Kidney glomerular epithelial cell (primary cell): ENCODE measurements at places on chromosomes 5 and 9.

GRCh38 chr9:133692364-133692985 is 45.7 kb downstream of the SARDH start:
- DNase-seq, result no peak

GRCh38 chr9:137070906-137071275 is 534 bp upstream of the SAPCD2 start:
- no peak for DNase-seq

GRCh38 chr5:137838976-137839375 is 28.7 kb upstream of the MYOT start:
- no peak for DNase-seq

GRCh38 chr9:129696944-129697655 is 31.7 kb downstream of the PRRX2 start:
- no peak for DNase-seq

GRCh38 chr5:145848854-145849253 is 13.7 kb upstream of the PRELID2 start:
- no peak for DNase-seq

- DNase-seq, result no peak
Observed at GRCh38 chr9:126982215-126983002, 67.8 kb downstream of the RALGPS1 start.

DNA sequence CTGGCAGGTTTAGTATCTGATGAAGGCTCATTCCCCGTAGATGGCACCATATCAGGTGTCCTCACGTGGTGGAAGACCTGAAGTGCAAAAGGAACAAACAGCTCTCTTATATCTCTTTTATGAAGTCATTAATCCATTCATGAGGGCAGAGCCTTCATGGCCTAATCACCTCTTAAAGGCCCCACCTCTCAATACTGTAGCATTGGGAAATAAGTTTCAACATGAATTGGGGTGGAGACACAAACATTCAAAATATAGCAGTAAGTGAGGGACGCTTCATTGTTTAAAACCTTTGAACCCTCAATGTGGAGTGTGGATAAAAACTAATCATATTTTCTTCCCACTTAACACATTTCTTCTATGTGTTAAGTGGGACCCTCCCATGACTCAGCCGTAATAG is 489.4 kb upstream of the WWC1 start:
- no peak for DNase-seq

DNA sequence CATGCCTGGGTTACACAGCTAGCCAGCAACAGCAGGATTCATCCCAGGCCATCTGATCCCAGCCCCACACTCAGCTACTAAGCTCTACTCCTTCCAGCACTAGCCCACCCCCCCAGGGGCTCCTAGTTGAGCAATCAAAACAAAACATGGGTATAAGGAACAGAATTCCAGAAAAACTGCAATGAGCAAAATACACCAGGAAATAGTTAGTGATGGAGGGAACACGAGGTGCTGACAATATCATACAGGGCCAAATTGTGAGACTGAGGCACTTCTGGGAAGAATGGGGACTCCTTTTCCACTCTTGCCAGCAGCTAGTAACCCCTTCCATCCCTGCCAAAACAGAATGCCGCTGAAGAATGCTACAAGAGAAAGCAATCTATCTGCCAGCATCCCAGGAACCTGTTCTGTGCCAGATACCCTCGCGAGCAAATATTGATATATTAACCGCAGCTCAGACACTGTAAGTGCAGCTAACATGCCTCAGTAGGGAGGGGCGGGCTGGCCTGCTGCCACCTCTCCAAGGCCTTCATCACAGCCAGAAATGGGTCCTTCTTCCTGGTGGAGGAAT is 161.4 kb downstream of the SLIT3 start:
- peak; percentile 7 for DNase-seq

GRCh38 chr9:125631391-125632085 is 75.5 kb downstream of the MAPKAP1 start:
- DNase-seq, result peak; percentile 34

GRCh38 chr9:127303830-127304229 is 39.3 kb downstream of the GARNL3 start:
- no peak for DNase-seq

GRCh38 chr9:133371261-133371711 is 4.6 kb downstream of the SURF4 start:
- DNase-seq, result no peak

DNA sequence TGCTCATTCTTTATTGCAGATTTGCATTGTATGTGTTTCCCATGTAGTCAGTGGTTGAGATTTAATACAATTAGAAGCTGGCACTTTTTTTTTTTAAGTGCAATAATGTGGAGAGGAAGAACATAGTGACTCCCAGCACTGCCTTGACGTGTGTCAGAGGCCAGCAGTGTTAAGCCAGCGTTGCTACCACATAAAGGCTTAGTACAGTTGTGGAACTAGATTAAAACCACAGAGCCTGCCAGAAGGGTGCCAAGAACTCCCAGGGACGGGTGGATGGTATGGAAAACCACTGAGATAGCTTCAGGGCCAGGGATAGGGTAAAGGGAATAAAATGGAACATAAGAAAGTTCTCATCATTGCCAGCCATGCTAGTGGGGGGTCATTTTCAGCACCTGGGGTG is 142.9 kb downstream of the TRIO start:
- no peak for DNase-seq

DNA sequence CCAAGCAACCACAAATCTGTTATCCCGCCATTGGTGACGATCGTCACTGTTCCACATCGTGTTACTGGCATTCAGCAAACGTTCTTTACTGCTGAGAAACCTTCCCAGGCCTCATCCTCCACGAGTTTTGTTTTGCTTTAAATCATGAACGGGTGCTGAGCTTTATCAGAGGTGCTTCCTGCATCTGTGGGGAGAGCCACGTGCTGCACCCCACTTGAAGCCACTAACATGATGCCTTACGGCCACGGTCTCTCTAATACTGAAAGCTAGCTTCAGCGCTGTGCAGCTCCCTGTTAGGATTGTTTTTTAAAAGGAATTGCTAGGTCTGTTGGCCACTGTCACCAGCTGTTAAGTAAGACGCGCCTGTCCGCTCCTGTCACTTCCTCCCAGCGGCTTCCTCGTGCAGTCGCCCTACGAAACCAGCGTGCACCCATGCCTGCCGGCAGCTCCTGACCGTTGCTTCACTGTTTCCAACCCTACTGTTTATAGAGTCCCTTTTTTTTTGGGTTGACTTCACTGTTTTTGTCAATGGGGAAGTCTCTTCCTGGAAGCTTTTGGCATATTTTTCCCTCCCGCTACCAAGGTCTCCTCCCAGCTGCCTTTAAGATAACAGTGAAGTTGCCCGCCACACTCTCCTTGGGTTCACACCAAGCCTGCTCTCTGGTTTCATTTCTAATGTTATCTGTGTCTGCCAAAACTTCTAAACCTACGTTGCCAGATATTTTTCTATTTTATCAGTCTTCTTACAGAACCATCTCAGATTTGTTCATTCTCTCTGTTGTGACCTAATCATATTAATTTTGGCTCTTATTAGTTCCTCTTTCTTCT is 20.3 kb downstream of the LPCAT1 start:
- DNase-seq, result no peak

- DNase-seq, result no peak
Observed at GRCh38 chr5:1359031-1359645, 14.2 kb upstream of the CLPTM1L start.

GRCh38 chr9:106065136-106065535 is 370.8 kb downstream of the TMEM38B start:
- DNase-seq, result no peak

GRCh38 chr5:88930335-88930734 is 47.4 kb upstream of the MEF2C start:
- no peak for DNase-seq

DNA sequence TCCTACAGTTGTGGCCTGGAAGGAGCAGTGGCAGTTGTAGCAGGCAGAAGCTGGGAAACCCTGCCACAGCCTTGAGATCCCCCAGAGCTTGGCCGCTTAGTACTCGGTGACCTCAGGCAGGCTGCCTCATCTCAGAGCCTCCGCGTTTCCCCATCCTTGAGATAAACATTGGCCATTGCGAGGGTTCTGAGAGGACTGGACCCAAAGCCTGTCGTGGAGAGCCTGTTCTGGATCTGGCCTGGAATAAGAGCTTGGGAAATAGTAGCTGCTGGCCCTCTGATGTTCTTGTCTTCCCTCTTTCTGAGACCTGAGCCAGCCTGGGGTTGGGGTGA is 1.3 kb downstream of the MIGA2 start:
- no peak for DNase-seq

GRCh38 chr5:137022725-137023124 is 476.4 kb downstream of the SPOCK1 start:
- no peak for DNase-seq

GRCh38 chr9:136149853-136150252 is 31.2 kb upstream of the TMEM250 start:
- no peak for DNase-seq

- no peak for DNase-seq
Observed at GRCh38 chr9:130028493-130029222, 14.3 kb downstream of the FNBP1 start.

DNA sequence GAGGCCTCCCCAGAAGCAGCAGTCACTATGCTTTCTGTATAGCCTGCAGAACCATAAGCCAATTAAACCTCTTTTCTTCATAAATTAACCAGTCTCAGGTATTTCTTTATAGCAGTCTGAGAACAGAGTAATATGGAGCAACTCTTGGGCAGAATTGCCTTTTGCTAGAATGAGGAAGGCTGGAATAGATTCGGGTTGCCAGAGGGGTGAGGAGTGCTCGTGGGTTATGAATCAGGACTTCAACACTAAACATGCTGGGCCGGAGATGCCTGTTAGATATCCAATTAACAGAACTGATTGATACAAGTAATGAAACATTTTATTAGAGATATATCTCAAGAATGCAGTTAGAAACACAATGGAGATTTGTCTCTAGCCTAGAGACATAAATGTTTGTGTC is 140.9 kb upstream of the MAP3K1 start:
- no peak for DNase-seq

DNA sequence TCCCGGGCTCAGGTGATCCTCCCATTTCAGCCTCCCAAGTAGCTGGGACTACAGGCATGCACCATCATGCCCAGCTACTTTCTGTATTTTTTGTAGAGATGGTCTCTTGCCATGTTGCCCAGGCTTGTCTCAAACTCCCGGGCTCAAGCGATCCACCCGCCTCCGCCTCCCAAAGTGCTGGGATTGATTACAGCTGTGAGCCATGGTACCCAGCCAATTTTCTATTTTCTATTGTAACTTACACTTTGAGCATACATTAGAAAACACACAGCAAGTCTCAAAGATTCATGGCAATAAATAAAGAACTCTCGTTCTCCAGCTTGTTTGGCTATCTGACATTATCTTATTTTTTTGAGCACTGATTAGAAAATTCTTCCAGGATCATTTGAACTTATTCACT is 228.7 kb downstream of the ADAMTS6 start:
- no peak for DNase-seq

DNA sequence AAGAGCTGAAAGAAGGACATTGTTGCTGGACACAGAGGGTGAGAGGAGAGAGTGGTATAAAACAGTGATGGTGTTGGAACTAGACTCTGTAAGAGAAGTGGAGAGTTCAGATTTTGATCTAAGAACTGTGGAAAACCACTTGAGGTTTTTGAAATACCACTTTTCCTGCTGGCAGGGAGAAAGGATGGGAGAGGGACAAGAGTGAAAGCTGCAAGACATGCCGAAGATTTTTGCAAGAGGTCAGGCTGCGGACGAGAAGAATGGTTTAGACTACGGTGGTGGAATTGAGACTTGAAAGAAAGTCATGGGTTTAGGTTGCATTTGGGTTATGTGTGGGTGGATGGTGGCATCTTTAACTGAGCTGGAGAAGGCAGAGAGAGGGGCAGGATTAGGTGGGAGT is 202.2 kb upstream of the RPS23 start:
- no peak for DNase-seq

DNA sequence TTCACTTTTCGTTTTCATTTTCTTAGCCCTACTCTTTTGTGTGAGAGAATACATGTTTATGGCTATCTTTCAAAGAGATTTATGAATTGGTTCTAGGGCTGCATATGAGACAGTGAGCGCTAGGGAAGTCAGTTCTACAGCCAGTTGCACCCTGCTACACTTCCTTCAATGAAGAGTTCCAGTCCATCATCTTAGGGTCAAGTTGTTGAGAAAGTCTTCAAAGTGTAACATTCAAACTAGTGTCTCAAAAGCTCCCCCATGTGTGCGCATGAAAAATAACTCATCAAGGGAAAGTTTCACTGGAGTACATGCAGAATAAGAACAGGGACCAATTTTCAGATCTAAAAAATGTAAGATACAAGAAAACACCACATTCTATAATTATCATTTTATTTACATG is 317.2 kb downstream of the DEPDC1B start:
- peak; percentile 51 for DNase-seq

DNA sequence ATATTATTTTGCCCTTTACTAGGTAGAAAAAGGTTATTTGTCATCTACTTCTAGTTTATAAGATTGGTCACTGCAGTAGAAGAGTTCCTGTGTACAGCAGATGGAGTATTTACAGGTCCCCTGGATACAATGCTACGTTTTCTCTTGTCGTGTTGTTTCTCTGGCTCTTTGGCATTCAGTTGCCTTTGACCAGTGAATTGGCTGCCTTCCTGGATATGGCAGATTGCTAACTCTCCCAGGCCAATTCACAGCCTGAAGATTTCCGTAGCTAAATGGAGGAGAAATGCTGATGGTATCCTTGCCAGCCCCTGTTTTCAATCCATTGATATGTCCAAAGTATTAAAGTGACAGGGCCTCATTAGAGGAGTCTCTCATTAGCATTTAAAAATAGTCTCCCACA is 32.5 kb upstream of the GNAQ start:
- no peak for DNase-seq

GRCh38 chr5:157303667-157304327 is 37.9 kb downstream of the CYFIP2 start:
- no peak for DNase-seq

- no peak for DNase-seq
Observed at GRCh38 chr5:168786147-168786546, 207.0 kb upstream of the PANK3 start.

GRCh38 chr9:132312873-132313272 is 41.9 kb downstream of the SETX start:
- no peak for DNase-seq

DNA sequence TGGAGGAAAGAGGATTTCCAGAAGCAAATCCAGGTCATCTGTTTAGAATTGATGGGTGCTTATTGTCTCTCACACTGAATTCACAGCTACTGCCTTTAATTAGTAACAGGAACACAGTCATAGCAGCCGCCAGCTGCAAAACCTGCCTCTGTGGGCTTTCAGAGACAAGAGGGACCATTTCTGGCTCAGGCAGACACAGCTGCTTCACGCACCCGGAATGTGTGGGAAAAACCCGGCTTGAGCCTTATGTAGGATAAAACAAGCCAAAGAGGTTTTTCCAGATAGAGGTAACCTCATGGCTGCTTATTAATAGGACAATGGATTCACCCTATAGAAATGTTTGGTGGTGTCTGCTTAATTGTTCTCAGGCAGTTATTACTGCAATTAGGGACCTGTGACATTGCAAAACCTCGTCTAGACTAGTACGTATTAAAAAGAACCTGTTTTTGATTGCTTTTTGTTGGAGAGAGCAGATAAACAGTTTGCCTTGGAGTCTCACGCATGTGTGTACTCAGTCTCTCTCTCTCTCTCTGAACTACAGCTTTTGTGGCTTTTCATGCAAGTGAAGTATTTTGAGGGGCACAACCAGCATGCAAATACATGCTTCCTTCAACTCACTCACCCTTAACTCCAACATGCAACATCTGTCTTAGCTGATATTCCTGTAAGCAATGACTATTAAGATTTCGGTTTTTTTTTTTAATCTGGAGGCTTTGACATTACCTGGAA is 302.7 kb downstream of the PLK2 start:
- no peak for DNase-seq

GRCh38 chr9:127143920-127144465 is 21.6 kb upstream of the ANGPTL2 start:
- DNase-seq, result no peak
